ENCODE measurements at places on chromosomes 4 and X. TPM values are rescaled to one million over a fixed set of nuclear protein-coding genes. Genes with fewer than 3 reads are reported as not detected.

DNA sequence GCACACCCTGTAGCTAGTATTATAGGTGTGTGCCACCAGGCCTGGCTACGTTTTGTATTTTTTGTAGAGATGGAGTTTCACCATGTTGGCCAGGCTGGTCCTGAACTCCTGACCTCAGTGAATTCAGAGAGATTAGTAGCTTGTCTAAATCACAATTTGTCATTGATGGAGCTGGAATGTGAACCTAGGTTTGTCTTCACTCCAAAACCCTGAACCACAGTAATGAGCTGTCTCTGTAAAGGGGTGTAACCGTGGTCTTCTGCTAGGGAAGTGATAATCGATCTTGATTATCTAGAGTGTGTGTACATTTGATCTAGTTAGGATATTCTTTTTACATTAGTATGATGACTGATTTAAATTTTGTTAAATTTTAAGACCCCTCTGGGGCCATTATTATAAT, 8.3 kb downstream of the ARHGAP10 start:
- H3K36me3 ChIP-seq, result no peaks in the 10 kb centered on the region
- no peak overlapping the region for H3K4me3 ChIP-seq
- no peak for DNase-seq
- peaks cover 63% of the 10 kb centered on the region for H3K4me1 ChIP-seq

GRCh38 chr4:37794056-37794455, 32.4 kb upstream of the PGM2 start:
- H3K27ac ChIP-seq, result no peak overlapping the region
- no peak for DNase-seq
- H3K4me3 ChIP-seq, result no peak overlapping the region
- no peaks in the 10 kb centered on the region for H3K36me3 ChIP-seq

GRCh38 chrX:107674480-107675364, 46.4 kb downstream of the PRPS1 start:
- H3K36me3 ChIP-seq, result no peaks in the 10 kb centered on the region
- H3K27me3 ChIP-seq, result peaks cover 14% of the 10 kb centered on the region
- H3K27ac ChIP-seq, result peak overlapping the region; percentile 83
- no peak overlapping the region for H3K4me3 ChIP-seq
- DNase-seq, result peak; percentile 82
- peaks cover 24% of the 10 kb centered on the region for H3K4me1 ChIP-seq

- H3K27me3 ChIP-seq, result no peaks in the 10 kb centered on the region
- H3K4me1 ChIP-seq, result peaks cover 8% of the 10 kb centered on the region
- peak within 1 kb of the TSS; percentile 84 for H3K27ac ChIP-seq
- peak; percentile 58 for DNase-seq
Measured at GRCh38 chrX:54807524-54808108, at the start of gene MAGED2. Gene MAGED2, plus strand, starts transcription at chrX:54807745. Its CDS starts 1,587 bp downstream, at chrX:54809332.

SPANXA1 gene
- not detected for polyA plus RNA-seq

GRCh38 chr4:102341201-102341600, 4.1 kb downstream of the SLC39A8 start:
- H3K4me1 ChIP-seq, result no peaks in the 10 kb centered on the region
- no peak for DNase-seq
- no peaks in the 10 kb centered on the region for H3K36me3 ChIP-seq
- H3K4me3 ChIP-seq, result no peak overlapping the region

TNIP3 gene
- polyA plus RNA-seq, result not detected

DNA sequence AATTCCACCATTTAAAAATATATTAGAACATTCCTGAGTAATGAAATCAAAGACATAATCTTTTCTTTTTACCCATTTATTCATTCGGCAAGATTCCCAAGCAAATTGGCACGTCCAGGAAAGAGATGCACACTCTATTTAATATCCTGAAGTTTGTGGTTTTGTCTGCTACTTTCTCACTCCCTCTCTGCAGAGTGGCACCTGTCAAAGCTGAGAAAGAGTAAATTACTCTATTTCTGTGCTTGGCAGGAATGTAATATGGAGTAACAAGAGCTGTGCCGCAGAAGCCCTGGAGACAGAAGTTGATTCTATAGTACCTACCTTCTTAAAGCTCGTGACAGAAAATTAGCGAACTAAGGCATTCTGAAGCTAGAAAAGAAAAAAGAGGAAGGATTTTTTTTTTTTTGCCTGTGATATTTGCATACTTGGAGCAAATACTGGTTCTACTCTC, 5.5 kb downstream of the GSTCD start:
- no peak for DNase-seq
- H3K36me3 ChIP-seq, result peaks cover under 1% of the 10 kb centered on the region
- peaks cover 22% of the 10 kb centered on the region for H3K4me1 ChIP-seq
- H3K27ac ChIP-seq, result no peak overlapping the region
- no peaks in the 10 kb centered on the region for H3K27me3 ChIP-seq
- peak overlapping the region; percentile 27 for H3K4me3 ChIP-seq

DNA sequence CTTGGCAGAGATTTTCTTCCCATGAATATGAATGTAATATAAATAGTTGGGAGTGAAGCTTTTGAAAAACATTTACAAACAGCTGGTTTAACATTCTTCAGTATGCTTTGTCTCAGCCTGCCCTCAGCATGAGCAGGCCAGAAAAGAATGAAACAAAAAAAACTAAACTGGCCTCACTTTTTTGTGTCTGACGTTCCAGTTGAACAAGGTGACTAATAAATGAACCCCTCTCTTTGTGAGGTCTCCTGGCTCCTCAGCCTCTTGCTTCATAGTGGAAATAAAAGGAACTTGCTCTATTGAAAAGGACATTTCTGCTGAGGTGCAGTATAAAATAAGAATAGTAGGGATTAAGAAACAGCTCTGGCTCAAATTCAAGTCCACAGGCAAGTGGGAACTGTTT, 9.4 kb downstream of the CHST7 start:
- H3K27me3 ChIP-seq, result peaks cover 8% of the 10 kb centered on the region
- H3K36me3 ChIP-seq, result no peaks in the 10 kb centered on the region
- H3K27ac ChIP-seq, result no peak overlapping the region

DNA sequence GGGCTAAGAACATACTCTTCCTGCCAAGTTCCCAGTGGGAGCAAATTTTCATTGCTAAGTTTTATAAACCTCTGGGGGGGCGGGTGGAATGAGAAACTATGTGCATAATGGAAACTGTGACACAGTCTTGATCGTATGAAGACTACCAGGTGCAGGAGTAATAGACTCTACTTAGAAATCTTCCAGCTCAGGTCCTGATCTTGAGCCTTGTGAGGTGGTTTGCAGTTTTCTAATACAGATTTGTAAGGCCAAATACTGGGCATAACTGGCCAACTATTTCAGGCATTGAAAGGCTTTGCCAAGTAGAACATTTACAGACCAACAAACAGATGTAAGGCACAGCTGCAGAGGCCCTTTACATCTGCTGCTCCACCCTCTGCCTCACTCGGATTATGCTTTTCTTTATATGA, 89.7 kb upstream of the CBR4 start:
- H3K4me1 ChIP-seq, result peaks cover 3% of the 10 kb centered on the region
- H3K27ac ChIP-seq, result no peak overlapping the region
- no peaks in the 10 kb centered on the region for H3K27me3 ChIP-seq
- H3K4me3 ChIP-seq, result no peak overlapping the region
- H3K36me3 ChIP-seq, result peaks cover 29% of the 10 kb centered on the region

- H3K27me3 ChIP-seq, result no peaks in the 10 kb centered on the region
- H3K4me1 ChIP-seq, result peaks cover 45% of the 10 kb centered on the region
- H3K36me3 ChIP-seq, result peaks cover 47% of the 10 kb centered on the region
Measured at GRCh38 chr4:10115797-10116568, 616 bp downstream of the WDR1 start.

GRCh38 chrX:145405012-145405411, 157.7 kb downstream of the SPANXN1 start:
- no peak for DNase-seq
- no peaks in the 10 kb centered on the region for H3K36me3 ChIP-seq
- no peaks in the 10 kb centered on the region for H3K27me3 ChIP-seq
- H3K4me1 ChIP-seq, result no peaks in the 10 kb centered on the region
- H3K4me3 ChIP-seq, result no peak overlapping the region

NLGN4X gene
- 0.05 TPM for polyA plus RNA-seq

CSAG3 gene
- not detected for polyA plus RNA-seq

DNA sequence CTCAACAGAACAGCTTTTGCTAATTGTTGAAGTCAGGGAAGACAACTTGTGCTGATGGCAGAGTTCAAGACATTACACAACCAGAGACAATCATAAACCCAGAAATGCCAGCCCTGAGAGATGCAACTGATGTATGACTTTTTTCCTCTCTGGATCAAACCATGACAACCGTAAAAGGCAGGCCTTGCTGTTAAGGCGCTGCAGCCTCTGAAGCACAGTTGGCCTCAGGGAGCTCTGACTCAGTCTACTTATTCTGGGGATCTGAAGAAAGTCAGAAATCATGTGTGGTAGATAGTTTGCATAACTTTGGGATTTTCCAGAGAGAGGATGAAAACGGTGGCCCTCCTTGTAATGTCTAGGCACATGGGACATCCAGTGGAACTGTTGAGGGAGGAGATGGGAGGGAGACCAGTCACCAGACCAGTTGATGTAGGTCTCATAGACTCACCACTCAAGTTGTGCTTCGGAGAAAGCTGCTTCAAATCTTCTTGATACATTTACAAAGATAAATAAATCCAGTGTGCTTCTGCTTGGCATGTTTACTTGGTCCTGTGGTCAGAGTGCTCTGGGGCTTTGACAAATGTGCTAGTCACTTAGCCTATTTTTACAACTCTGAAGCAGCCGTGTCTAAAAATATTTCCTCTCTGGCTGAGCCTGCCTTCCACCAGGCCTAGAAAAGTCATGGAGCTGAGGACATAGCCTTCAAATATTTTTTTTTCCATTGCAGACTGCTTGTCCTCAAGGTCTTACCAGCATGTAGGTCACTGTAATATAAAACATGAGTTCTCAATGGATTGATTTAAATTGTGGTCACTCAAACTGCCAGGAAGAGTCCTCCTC, 7.5 kb downstream of the HADH start:
- no peaks in the 10 kb centered on the region for H3K36me3 ChIP-seq
- no peak for DNase-seq
- H3K27me3 ChIP-seq, result no peaks in the 10 kb centered on the region
- H3K27ac ChIP-seq, result peak overlapping the region; percentile 98

XK gene
- polyA plus RNA-seq, result 0.94 TPM

GRCh38 chr4:159296061-159296460, 193.2 kb downstream of the RAPGEF2 start:
- no peaks in the 10 kb centered on the region for H3K27me3 ChIP-seq
- H3K36me3 ChIP-seq, result no peaks in the 10 kb centered on the region
- no peak overlapping the region for H3K27ac ChIP-seq
- peaks cover 21% of the 10 kb centered on the region for H3K4me1 ChIP-seq

CXXC4 gene
- polyA plus RNA-seq, result 0.08 TPM

DNA sequence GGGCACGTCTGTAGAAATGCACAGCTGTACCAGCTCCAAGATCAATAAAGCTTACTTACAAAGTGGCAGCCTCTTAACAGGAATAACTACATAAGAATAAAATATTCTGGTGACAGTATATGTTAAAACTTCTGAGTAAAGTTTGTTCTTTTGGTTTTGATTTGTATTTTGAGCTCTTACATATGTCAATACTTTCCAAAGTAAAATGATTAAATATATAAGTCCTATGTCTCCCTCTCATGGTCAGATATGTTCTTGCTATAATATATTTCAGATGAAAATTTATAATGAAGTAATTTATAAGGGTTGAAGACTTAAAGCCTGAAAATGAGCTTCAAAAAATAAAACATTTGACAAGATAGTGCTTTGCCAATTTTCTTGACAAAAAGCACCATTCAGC, 254.4 kb downstream of the NPFFR2 start:
- no peak for DNase-seq
- no peaks in the 10 kb centered on the region for H3K27me3 ChIP-seq
- H3K27ac ChIP-seq, result no peak overlapping the region

SOD3 gene
- 5.3 TPM for polyA plus RNA-seq

DNA sequence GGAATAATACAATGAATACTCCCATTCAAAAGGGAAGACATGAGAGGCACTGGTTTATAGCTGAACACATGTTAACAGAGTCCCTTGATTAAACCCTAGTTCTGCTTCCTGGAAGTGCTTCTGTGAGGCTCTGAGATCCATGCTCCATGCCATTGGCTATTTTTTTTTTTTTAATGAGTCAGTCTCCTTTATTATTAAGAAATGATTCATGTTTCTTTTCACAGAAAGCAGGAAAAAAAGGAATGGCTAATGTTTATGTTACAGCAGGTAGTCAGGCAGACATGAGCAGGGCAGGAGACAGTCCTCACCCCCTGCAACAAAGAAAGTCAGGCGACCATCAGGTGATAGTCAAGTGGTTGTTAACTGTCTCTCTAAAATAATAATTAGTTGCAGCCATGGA, 598.7 kb downstream of the EPHA5 start:
- no peaks in the 10 kb centered on the region for H3K4me1 ChIP-seq
- H3K27me3 ChIP-seq, result no peaks in the 10 kb centered on the region
- H3K36me3 ChIP-seq, result no peaks in the 10 kb centered on the region
- no peak overlapping the region for H3K4me3 ChIP-seq

HSFX2 gene
- 0.47 TPM for polyA plus RNA-seq

DNA sequence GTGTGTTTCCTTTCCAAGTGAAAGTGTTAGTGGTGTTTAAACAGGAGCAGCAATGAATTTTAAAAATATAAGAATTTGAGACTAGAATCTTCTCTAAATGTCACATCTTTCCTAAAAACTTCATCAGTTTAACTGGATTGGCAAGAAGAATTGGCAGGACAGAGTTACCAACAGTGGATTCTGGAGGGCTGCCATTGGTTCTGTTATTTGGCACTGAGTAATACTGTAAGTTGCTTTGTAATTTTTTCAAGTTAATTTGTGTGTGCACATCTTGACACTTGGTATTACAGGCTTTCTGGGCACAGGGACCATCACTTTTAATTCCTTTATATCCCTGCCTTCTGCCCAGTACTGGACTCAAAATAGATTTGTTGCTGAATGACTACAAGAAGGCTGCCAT, 4.5 kb upstream of the GPRIN3 start:
- H3K27me3 ChIP-seq, result no peaks in the 10 kb centered on the region
- no peaks in the 10 kb centered on the region for H3K4me1 ChIP-seq
- H3K4me3 ChIP-seq, result no peak overlapping the region
- H3K36me3 ChIP-seq, result no peaks in the 10 kb centered on the region

GRCh38 chr4:154361450-154361849, 130.1 kb downstream of the DCHS2 start:
- no peaks in the 10 kb centered on the region for H3K27me3 ChIP-seq
- H3K4me1 ChIP-seq, result no peaks in the 10 kb centered on the region
- no peak for DNase-seq
- no peak overlapping the region for H3K4me3 ChIP-seq
- no peaks in the 10 kb centered on the region for H3K36me3 ChIP-seq

GRCh38 chr4:7381221-7381889, 53.4 kb downstream of the PSAPL1 start:
- H3K27me3 ChIP-seq, result peaks cover 7% of the 10 kb centered on the region
- no peak overlapping the region for H3K4me3 ChIP-seq
- DNase-seq, result no peak

TKTL2 gene
- not detected for polyA plus RNA-seq

- H3K4me3 ChIP-seq, result no peak overlapping the region
- no peaks in the 10 kb centered on the region for H3K4me1 ChIP-seq
- no peaks in the 10 kb centered on the region for H3K36me3 ChIP-seq
- no peak overlapping the region for H3K27ac ChIP-seq
- no peaks in the 10 kb centered on the region for H3K27me3 ChIP-seq
Measured at GRCh38 chr4:60805500-60806313, 394.4 kb upstream of the ADGRL3 start.

GYG2 gene
- polyA plus RNA-seq, result 0.42 TPM

DNA sequence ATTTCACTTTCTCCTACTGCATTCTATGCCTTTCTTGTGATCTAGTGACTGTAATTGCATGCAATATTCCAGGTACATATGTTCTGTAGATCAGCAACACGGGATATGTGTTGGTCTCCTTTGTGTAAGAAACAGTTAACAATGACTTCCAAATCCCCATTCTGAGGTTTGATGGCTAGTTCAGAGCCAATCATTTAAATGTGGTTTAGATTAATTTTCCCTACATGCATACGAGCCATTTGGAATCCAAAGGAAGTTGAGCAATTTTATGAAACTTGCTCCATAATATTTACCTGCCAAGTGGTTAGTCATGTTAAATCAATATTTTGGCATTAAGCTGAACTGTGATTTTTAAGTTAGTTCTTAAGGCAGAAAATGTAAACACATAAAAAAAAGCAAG, 172.8 kb upstream of the DCAF12L2 start:
- no peak overlapping the region for H3K4me3 ChIP-seq
- no peak for DNase-seq
- H3K36me3 ChIP-seq, result no peaks in the 10 kb centered on the region
- no peak overlapping the region for H3K27ac ChIP-seq
